M059J (cell line): ENCODE measurements at places on chromosomes 16 and 17.

DNA sequence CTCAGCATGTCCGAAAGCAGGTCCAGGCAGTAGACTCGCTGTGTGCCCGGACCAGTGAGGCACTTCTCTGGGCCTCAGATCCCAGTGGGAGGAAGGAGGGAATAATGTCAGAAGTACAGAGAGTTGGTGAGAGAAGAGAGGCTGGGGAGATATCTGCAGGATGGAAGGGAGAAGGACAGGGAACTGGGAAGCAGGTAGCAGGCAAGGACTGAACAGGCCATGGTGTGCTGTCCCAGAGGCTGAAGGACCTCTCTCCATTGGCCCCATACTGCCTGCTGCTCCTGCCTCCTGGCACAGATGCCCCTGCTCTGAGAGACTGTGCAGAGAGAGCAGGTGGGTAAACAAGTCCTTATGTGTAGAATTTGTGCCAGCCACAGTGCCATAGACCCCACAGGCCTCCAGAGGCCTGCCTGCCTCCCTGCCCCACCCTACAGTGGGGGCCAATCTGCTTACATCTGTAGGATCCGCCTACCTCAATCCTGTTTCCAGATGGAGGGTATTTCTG, 34.2 kb upstream of the CRHR1 start:
- no peak for DNase-seq

GRCh38 chr16:79651363-79651762, 50.8 kb upstream of the MAF start:
- peak; percentile 72 for DNase-seq

DNA sequence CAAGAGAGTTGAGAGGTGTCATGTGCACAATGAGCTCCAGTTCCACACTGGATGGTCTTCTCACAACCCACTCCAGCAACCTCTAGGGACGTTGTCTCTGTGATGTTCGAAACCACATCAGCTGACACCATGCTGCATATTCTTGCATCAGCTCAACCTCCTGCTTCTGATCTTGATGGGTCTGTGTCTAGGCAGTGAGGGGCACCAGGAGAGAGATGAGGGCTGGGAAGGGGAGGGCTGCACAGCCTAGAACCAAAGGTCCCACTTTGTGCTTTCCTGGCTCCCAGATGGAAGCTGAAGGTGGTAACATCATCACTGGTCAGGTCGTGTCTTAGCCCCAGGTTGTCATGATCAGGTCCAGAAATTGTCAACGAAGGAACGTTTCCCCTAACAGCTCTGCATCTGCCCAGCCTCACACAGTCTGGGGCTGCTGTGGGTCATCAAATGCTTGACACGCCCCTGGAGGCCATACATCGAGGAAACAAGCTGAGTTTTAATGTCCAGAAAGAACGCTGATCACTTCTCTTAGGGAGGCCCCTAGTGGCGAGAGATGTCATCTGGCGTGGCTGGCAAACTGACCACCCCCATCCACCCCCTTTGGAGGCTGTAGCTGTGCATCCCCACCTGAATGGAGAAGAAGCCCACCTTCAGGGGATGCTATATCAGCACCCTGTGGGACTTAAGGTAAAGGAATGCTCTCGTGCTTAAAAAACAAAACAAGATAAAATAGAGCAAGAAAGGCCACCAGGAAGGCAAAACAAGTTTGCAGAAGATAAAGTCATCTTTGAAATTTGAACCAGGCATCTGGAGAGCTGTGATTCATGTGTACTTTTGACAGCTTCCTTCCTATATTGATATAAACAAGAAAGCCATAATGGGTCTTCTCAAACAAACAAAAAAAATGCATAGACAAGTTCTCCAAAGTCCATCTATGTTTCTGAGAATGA, 58.3 kb downstream of the WIPI1 start:
- peak; percentile 63 for DNase-seq

GRCh38 chr17:51057534-51057933, 63.1 kb downstream of the SPAG9 start:
- DNase-seq = no peak

DNA sequence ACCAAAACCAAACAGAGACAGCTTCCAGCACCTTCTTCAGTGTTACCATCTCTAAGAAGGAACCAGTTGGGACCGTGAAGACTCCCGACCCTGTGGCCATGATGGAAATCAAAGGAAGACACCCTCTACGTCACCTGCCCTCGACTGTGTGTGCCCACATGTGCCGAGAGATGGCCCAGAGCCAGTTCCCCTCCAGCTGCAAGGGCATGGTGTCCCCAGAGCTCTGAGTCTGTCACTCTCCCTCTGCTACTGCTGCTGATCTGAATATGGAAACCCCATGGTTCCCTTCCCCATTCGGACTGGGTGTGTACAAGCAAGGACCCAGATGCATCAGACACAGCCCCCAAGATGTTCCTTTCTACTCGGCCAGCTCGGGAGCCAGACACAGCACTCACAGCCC, 76.4 kb downstream of the SOCS1 start:
- no peak for DNase-seq

- peak; percentile 49 for DNase-seq
Observed at GRCh38 chr17:81519284-81520020, 6.9 kb upstream of the ACTG1 start.

DNA sequence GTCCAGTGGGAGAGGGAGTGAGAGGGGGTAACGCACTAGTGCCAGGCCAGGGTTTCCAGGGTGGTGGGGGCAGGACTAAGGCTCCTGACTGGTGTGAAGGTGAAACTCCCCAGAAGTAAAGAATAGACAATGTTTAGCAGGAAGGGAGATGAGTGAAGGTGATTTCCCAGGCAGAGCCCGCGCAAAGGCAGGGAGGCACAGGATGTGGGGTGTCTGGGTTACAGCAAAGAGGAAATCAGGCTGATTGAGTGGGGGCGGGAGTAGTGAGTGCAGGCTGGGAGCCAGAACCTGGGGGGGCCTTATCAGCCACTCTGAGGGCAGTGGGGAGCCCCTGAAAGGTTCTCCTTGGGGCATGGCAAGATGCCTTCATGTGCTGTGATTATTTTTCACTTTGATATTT, 167.5 kb downstream of the UTP18 start:
- no peak for DNase-seq

DNA sequence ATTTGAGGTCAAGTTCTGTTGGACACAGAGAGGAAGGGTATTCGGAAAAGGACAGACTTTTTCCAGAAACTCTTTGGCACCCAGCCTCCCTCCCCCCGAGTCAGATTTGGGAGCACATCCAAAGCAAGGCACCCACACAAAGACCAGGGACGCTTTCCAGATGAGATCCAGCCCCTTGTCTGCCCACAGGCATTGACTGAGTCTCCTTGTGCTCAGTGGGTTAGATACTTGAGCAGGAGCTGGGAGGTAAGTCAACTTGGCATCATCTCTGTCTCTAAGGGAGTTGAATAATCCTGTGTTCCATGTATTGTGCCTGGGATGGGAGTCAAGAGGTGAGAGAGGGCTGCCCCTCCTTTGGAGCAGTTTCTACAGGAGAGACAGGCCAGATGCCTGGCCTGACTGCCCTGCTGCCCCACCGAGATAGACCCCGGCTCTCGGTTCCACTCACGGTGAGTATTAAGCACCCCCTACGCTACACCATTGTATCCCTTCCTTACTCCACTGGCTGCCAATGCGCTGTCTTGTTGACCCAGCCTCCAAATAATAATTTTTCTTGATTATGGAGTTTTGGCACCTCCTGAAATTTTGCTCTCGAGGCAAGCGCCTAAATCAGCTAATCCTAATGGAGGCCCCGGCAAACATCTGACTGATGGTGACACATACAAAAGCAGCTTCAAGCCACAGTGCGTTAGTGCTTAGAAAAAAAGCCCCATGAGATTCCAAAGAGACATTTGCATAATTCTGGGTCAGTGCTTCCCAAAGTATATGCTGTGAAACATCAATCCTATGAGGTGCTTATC, 29.6 kb upstream of the MAP3K14 start:
- DNase-seq = no peak

GRCh38 chr17:77458202-77459017, 317.6 kb downstream of the SEC14L1 start:
- no peak for DNase-seq

DNA sequence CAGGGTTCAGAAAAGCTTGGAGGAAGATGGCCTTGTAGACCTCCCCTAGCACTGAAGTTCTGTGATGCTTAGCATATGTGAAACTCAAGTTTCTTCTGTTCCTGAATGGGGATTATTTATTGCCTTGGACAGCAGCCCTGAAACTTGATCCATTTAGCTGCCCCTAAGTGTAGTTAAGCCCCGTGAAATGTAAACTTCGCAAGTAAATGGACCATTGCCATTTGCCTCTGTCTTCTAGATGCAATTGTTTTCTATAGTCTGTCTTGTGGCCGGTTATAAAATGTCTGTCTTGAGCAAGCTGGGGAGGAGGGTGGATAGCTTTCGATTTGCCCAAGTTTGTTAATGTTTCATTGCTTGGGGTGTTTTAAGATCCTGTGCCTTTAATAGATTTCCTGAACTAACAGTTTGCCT, 261.8 kb downstream of the CDH13 start:
- DNase-seq = peak; percentile 90
